NCI-H1694 (cell line): ENCODE measurements at places on chromosomes 16 and 17.

- no peak for DNase-seq
These were observed 23.5 kb downstream of the KIAA0513 start for GRCh38 chr16:85051067-85051581.

GRCh38 chr16:83365166-83365565 lies 442.6 kb upstream of the HSBP1 start:
- DNase-seq = no peak

GRCh38 chr17:59441464-59442096 lies 110.1 kb downstream of the YPEL2 start:
- no peak for DNase-seq

- DNase-seq = no peak
These were observed 367.4 kb downstream of the SEC14L1 start for GRCh38 chr17:77508047-77508715.

- no peak for DNase-seq
These were observed 2.0 kb downstream of the C16orf86 start for GRCh38 chr16:67668495-67669157.

GRCh38 chr17:57579245-57579644 lies 165.9 kb downstream of the CCDC182 start:
- DNase-seq = no peak

- no peak for DNase-seq
These were observed 52.5 kb downstream of the SHCBP1 start for GRCh38 chr16:46568472-46569230.

- peak; percentile 32 for DNase-seq
These were observed 47.2 kb downstream of the ANKRD11 start for GRCh38 chr16:89442990-89443726.

GRCh38 chr16:31488468-31489297 lies 5.8 kb downstream of the SLC5A2 start:
- DNase-seq = no peak

DNA sequence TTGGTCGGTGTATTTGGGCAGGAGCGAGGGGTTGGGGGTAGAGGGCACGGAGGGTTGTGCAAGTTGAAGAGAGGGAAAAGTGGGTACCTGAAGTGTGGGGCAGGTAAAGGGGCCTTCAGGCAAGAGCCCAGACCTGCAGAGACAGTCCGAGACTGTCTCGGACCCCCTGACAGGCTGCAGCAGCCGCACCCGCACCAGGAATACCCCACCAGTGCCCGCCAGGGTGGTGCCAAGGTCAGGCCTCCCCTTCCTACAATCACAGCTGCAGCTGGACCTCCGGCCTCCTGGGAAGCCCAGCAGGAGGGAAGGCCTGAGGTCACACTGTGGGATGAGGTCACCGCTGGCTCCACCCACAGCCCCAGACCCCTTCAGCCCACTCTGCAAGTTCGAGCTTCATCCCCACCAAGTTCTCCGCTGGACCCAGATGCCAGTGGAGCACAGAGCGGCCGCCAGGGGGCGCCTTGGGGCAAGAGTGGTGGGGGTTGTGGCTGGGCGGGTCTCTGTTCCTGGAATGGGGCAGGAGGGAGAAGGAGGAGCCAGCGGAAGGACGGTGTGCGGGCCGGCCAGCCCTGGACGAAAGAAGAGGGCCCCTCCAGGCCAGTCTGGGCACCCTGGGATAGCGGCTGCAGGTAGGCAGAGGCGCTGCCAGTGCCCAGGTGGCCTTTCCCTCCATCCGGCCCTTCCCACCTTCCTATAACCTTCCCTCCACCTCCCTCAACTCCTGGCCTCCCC lies at the start of gene HSD3B7:
HSD3B7 (plus strand) TSS at position 539 of the 732 bp plus-strand sequence. CDS start 452 bp downstream, outside the sequence.
- DNase-seq = peak; percentile 33

- DNase-seq = no peak
These were observed 235.8 kb upstream of the CDH8 start for GRCh38 chr16:62272035-62272434.

DNA sequence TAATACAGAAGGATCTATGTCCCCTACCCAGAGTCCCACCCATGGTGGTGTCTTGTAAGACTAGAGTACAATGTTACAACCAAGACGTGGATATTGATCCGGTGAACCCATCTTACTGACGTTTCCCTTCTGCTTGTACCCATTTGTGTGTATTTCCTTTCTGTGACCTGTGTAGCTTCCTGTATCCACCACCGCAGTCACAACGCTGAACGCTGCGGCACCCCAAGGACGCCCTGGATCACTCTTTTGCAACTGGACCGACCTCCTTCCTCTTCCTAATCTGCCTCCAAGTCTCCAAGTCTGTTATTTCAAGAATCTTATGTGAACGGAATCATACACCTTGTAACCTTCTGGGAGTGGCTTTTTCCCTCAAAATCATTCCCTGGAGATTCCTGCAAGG lies 33.5 kb upstream of the CBX4 start:
- no peak for DNase-seq

DNA sequence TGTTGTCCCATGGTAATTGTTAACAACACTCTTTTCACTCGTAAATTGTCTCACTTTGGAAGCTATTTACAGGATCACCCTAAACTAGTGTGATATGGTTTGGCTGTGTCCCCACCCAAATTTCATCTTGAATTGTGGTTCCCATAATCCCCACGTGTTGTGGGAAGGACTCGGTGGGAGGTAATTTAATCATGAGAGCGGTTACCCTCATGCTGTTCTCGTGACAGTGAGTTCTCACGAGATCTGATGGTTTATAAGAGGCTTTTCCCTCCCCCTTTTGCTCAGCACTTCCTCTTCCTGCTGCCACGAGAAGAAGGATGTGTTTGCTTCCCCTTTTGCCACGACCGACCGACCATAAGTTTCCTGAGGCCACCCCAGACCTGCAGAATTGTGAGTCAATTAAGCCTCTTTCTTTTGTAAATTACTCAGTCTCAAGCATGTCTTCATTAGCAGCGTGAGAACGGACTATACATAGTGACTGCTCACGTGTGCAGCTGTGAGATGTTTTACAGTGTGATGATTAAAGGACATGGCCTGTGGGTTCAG lies 34.4 kb downstream of the DNAH3 start:
- no peak for DNase-seq

DNA sequence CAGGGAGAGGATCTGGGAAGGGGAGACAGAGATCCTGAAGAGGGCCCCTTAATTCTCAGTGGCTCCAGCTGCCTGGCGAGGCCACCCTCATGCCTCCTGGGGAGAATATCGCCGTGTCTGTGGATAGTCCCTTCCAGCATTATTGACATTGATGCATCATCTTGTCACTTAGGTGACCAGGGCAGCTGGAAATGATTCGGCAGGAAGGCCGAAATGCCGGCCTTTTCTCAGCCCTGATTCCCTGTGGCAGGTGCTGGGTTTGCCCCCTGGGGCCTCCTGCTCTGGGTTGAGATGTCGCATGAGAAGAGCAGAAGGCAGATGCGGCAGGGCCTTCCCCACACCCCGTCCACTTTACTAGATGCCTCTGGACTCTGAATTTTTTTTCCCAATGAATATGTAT lies 89.5 kb downstream of the RAP1GAP2 start:
- no peak for DNase-seq

DNA sequence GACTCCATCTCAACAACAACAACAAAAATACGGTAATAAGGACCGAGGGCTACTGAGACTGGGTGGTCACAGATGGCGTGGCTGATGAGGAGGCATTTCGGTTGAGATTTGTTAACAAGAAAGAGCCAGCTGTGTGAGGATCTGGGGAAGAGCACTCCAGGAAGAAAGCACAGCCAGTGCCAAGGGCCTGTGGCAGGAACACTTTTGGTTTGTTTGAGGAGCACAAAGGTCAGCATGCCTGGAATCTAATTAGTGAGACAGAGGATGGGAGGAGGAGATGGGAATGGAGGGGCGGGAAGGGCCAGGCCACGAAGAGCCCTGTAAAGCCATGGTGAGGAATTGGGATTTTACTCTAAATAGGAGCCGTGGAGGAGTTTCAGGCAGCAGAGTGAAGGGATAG lies 24.9 kb downstream of the HASPIN start:
- no peak for DNase-seq

DNA sequence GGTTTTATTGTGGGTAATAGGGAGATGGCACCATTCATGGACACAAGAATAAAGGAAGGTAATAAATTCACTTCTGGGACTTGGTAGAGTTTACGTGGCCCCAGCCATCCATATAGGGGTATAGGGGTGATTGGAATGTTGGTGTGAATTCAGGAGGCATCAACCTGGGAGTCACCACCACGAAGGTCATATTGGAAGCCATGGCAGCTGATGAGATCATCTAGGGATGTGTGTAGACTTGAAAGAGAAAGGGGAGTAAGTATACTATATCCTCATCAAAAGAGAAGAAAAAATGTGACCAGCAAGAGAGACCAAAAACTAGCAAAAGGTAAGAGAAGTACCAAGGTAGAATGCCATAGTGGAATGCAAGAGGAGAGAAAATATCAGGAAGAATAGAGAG lies 26.6 kb upstream of the GINS3 start:
- no peak for DNase-seq

DNA sequence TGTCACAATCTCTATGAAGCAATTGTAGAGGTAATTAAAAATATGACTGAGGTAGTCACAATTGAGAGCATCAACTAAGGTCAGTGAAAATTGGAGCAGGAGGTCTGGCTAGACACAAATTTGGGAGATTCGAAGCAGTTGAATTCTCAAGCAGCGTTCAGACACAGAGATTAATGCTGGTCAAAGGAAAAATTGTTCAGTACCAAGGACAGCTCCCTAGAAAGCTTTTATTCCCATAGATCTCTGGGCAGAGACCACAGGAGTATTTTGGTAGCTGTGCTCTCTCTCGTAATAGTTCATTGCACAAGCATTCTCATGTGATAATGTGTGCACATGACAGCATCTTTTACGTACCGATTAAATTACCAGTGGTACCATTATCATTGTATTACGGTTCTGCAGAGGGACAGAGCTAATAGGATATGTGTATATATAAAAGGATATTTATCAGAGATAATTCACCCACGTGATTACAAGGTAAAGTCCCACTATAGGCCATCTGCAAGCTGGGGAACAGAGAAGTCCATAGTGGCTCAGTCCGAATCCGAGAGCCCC lies 387.5 kb upstream of the HSBP1 start:
- DNase-seq = no peak

GRCh38 chr17:68489919-68490318 lies 22.3 kb upstream of the PRKAR1A start:
- DNase-seq = no peak

DNA sequence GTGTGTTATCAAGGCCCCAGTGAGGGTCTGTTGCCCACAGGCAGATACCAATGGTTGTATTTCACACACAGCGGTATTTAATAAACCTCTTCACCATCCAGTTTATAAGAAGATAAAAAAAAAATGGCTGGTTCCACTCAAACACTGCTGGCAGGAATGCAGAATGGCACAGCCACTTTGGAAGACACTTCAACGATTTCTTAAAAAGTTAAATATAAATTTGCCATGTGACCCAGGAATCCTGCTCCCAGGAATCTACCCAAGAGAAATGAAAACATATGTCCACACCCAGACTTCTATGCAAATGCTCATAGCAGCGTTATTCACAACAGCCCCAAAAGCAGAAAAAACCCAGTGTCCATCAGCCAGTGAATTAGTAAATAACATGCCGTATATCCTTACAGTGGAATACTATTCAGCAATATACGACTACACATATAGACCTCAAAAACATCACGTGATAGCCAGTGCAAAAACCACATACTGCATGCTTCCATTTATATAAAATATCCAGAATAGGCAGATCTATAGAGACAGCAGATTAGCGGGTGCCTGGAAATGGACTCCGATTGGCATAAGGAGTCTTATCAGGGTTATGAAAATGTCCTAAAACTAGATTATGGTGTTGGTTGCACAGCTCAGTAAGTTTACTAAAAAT lies 38.7 kb downstream of the XYLT1 start:
- DNase-seq = no peak

GRCh38 chr17:70084476-70084875 lies 9.5 kb downstream of the KCNJ16 start:
- no peak for DNase-seq

DNA sequence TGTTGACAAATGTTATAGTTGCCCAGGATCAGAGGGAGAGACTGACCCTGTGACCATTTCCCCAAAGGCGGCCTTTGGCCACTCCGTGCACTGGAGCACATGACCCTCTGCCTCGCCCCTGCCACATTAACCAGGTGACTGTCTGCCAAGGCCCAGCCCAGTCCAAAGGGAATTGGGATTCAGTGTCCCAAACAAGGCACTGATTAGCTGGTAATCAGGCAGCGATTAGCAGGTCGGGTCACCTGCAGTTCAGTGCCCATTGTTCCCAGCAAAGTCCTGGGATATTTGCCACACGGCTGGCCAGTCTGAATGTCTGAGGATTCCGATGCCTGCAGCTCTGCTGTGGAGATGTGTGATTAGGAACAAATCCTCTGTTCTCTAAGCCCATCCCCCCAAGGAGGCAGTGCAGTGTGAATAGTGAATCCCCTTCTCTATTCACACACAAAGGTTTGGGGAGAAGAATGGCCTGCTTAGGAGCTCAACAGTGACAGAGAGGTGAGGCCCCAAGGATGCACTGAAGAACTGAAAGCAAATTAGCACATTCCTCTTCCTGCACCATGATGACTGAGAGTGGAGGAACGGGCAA lies 123.1 kb upstream of the MAF start:
- DNase-seq = no peak

- no peak for DNase-seq
These were observed 1.9 kb downstream of the CDK5R1 start for GRCh38 chr17:32488604-32489180.

DNA sequence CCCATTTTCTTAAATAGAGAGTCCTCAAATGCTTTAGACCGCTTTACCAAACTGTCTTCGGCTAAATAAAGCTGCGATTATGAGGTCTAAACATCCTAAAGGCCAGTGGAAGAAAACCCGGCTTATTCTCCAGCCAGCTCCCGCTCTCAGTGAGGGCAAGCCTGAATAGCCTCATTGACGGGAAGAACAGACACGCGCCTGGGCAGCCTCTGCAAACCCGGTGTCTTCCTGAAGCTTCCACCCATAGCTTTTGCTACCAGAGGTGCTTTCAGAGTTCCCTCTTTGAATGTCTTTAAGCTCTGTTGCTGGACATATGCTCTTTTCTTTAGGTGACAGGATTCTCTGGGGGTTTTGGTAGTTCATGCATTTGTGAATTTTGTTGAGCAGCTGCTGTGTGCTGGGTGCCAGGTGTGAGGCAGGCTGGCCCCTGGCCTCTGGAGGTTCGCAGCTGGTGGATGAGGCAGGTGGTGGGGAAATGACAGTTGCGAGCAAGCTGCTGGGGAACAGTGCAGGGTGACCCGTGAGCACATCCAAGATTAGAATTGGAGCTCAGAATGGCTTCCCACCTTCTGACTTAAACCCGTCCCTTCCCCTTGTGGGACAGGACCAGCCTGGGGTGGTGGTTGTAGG lies 44.7 kb downstream of the CRISPLD2 start:
- DNase-seq = peak; percentile 27
